T-helper 22 cell (primary cell): ENCODE measurements at places on chromosomes 5 and 9.

DNA sequence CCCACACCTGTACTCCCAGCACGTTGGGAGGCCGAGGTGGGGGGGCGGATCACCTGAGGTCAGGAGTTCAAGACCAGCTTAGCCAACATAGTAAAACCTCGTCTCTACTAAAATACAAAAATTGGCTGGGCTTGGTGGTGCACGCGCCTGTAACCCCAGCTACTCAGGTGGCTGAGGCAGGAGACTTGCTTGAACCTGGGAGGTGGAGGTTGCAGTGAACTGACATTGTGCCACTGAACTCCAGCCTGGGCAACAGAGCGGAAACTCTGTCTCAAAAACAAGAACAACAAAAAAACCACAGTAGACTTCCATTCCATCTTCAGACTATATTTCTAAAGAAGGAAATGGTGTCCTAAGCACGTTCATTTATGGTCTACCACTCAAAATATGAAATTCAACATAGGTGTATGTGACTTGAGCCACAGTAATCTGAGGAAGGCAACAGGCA, 14.2 kb upstream of the SERINC5 start:
- DNase-seq, result peak; percentile 9

DNA sequence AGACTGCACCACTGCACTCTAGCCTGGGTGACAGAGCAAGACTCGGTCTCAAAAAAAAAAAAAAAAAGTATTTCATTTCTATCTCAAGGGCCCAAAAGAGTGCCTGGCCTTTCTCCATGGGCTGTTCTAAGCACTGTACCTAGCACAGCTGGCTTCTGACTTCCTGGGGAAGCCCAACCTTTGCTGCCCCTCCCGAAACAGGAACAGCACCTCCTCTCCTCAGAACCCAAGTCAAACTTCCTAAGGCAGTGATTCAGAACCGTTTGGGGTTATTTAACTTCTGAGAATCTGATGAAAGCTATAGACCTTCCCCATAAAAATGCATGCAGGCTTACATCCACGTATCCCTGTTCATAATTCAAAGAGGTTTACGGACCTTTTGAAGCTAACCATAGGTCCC, 57.8 kb downstream of the NRG2 start:
- DNase-seq, result no peak

- DNase-seq, result no peak
Measured at GRCh38 chr5:55036477-55036876, 12.4 kb downstream of the GZMK start.

- peak; percentile 30 for DNase-seq
Measured at GRCh38 chr9:99105152-99106043, 485 bp downstream of the TGFBR1 start.

- DNase-seq, result no peak
Measured at GRCh38 chr5:142922223-142922952, 152.2 kb downstream of the ARHGAP26 start.

- DNase-seq, result no peak
Measured at GRCh38 chr9:138101444-138102234, 224.1 kb downstream of the CACNA1B start.

DNA sequence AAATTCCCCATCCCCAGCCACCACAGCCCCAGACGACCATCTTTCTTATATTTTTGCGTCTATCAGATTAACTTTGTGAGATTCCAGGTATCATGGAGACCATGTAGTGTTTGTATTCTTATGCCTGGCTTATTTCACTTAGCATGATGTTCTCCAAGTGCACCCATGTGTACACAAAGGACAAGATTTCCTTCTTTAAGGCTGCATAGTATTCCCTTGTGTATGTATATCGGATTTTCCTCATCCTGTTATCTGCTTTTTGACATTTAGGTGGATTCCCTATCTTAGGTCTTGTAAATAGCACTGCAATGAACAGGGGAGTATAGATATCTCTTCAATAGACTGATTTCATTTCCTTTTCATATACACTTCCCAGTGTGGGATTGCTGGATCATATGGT, 5.3 kb upstream of the TAF11L2 start:
- no peak for DNase-seq

DNA sequence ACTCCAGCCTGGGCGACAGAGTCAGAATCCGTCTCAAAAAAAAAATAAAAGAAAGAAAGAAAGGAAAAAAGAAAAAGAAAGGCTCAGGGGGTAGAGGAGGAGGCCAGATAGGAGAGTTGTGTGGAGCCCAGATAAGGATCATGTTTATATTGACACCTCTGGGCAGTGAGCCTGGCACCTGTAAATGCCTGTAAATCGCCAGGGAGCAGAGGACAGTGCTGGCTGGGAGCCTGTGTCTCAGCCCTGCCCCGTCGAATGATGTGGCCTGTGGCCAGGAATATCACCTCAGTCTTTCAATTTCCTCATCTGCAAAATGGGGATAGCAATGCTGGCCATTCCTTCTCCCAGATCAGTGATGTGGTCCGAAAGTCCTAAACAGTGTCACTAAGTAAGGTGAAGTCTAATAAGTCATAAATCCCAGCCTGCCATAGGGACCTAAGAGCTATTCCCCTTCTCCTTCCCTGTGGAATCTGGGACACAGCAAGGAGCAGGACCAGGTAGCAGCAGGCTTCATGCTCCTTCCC, 10.3 kb upstream of the ABO start:
- DNase-seq, result no peak

GRCh38 chr5:132447196-132447595, 43.4 kb downstream of the IRF1 start:
- DNase-seq, result no peak

- DNase-seq, result no peak
Measured at GRCh38 chr9:134004131-134004873, 12.2 kb upstream of the VAV2 start.

GRCh38 chr5:1831257-1831656, 30.1 kb downstream of the NDUFS6 start:
- no peak for DNase-seq
